ENCODE measurements at places on chromosomes 2 and 18. TPM values are rescaled to one million over a fixed set of nuclear protein-coding genes. Genes with fewer than 3 reads are reported as not detected.

SLC4A5 gene
- polyA plus RNA-seq, result 0.38 TPM

- DNase-seq, result no peak
Observed at GRCh38 chr18:32104516-32104915, 12.8 kb downstream of the RNF138 start.

RAMP1 gene
- not detected for polyA plus RNA-seq

DNA sequence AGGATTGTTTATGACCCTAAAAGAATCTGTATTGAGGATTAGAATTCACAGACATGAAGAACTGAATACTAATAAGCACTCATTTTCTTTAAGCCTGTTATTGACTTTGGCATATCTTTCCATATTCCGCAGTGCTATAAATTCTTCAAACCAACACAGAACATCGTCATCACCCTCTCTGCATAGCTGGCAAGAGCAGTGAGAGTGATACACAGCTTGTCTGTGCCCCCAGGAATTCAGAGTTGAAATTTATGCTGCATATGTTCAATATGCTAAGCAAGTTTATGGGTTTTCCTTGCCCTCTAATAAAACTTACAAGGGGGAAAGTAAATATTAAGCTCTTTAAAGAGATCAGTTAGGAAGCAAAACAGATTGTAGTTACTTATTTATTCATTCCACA is 32.7 kb downstream of the CTLA4 start:
- DNase-seq, result no peak

DNA sequence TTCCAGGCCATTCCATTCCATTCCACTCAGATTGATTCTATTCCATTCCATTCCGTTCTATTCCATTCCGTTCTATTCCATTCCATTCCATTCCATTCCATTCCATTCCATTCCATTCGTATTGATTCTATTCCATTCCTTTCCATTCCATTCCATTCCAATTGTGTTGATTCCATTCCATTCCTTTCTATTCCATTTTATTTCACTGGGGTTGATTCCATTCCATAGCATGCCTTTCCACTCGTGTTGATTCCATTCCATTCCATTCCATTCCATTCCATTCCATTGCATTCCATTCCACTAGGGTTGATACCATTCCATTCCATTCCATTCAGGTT is 1142.3 kb downstream of the RPIA start:
- DNase-seq, result no peak

DNA sequence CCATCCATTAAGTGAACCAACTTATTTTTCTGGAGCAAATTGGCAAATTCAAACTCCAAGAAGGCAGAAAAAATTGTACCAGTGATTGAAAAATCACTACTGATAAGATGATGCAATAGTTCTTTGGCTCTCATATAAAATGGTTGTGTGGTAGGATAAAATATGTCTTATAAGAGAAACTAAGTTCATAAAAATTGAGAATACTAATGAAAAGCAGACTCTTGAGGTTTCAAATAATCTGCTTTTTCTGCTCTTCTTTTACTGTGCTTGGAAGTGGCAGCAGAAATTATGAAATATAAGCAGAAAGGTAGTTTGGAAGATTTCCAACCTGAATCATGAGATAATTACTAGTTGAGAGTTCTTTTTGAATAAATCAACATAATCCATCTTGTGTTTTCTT is 61.9 kb downstream of the PPP1R1C start:
- DNase-seq, result no peak

DNA sequence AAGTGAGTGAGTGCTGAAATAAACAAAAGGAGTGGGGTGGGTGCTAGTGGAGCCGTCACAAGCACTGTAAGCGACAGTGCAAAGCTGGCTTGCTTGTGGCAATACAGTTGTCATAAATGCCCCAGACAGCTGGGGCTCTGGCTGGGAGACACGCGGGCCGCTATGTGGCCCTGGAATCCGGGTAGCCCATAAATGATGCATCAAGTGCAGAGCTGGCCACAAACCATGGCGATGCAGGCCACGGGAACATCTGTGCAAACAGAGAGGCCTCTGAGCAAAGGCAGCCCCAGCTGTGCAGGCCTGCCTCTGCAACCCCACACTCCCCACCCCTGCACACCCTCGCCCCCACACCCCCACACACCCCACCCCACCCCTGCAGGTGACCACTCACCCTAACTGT is 349.2 kb upstream of the ID2 start:
- DNase-seq, result no peak

- DNase-seq, result no peak
Observed at GRCh38 chr2:28219758-28220368, 172.8 kb upstream of the FOSL2 start.

CCL20 gene
- 1.1 TPM for polyA plus RNA-seq

DNA sequence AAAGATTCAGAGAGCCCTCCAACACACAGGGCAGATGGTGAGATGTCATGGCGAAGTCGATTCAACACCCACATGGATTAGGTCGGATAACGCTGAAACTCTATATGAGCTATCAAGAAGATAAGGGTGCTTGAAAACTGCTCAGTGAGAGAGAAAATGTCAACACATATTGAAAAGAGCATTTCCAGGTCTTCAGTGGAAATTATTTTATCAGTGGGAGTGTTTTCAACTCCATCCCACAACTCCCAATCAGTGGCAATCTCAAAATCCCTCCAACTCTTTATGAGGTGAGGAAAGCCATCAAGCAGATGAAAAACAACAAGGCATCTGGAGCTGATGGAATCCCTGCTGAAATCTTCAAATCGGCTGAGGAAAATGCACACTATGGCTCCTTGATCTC is 104.5 kb upstream of the KLHL14 start:
- DNase-seq, result no peak

SCN1A gene
- not detected for polyA plus RNA-seq

PDCD1 gene
- not detected for polyA plus RNA-seq

DNA sequence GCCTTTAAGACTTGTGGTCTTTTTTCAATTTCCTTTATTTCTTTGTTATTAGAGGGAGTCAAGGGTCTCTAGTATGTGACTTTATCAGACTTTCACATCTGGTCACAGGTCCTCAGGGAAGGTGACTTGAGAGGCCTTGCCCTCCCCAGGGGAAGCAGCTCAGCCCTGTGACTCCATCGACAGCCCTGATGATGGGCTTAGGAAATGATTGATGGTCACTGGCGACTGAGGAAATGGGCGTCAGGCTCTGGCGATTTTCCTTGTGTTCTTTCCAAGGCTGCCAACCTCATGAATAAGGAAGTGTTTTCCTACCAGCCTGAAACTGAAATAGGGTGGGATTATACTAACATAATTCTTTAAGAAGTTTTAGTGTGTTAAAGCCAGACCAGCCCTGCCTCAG is 21.1 kb downstream of the SERPINE2 start:
- DNase-seq, result no peak

All from A549 (cell line).